ENCODE measurements at places on chromosomes 13 and 19. TPM values are rescaled to one million over a fixed set of nuclear protein-coding genes. Genes with fewer than 3 reads are reported as not detected.

DNA sequence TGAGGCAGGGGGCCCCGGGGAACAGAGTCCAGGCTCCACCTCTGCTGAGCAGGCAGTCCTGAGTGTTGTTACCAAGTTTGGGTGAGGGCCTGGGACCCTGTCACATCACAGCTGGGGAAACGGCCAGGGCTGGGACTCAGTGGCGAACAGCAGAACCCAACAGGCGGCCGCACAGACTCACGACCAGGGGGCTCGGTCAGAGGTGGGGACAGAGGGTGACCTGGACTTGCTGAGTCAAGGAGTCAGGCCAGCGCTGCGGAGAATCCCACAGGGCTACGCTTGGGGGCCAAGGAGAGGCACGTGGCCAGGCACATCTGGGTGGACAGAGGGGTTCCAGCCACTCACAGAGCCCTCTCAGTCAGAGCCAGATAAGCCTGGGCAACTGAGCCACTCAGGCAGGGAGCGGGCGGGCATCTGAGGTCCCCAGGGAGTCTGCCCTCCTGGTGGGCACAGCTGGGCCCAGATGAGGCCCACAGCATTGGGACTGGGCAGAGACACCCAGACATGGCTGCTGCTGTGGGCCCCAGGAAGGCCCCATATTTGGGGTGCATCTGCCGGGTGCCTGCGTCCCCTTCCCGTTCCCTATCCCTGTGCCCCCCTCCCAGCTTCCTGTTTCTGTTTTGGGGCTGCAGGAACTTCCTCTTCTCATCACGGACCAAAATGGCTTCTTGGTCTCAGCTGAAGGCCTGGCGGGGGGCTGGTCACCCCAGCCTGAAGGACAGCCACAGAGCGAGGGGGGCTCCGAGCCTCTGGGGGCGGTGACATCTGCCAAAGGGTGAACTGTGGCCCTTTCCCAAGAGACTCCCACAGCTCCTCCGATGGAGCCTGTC is 34.0 kb downstream of the CEBPA start:
- DNase-seq, result no peak
- no peaks in the 10 kb centered on the region for H3K36me3 ChIP-seq
- H3K4me1 ChIP-seq, result no peaks in the 10 kb centered on the region
- no peak overlapping the region for H3K4me3 ChIP-seq

GRCh38 chr19:35273686-35274259 is 5.0 kb downstream of the USF2 start:
- H3K4me1 ChIP-seq, result no peaks in the 10 kb centered on the region
- peaks cover 10% of the 10 kb centered on the region for H3K36me3 ChIP-seq
- H3K27me3 ChIP-seq, result no peaks in the 10 kb centered on the region
- DNase-seq, result no peak
- H3K4me3 ChIP-seq, result no peak overlapping the region
- no peak overlapping the region for H3K27ac ChIP-seq

DNA sequence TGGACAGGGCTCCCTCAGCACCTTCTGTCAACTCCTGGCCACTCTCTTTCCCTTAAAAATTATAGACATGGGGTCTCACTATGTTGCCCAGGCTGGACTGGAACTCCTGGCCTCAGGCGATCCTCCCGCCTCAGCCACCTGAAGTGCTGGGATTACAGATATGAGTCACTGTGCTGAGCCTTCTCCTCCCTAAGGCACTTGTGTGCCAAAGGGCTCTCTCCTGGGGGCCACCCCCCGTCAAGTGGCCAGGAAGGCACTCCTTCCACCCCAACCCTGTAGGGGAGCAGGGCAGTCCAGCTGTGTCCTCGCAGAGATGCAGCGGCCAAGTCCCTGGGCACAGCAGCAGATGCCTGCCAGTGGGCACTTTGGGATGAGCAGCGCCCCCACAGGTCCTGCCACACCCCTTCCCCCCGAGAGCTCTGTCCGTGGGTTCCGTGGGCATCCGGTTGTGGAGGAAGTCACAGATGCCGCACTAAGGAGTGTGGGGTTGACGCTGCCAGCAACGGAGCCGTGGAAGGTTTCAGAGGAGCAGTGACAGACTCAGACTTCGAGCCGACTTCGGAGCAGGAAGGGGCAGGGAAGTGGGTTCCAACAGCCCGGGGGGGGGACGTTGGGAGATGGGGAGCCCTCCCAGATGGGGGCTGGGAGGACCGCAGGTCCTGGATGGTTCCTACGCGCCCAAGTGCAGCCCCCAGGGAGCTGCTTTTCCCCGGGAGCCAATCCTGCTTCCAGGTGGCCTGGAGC is 3.3 kb upstream of the UQCR11 start:
- no peak overlapping the region for H3K27ac ChIP-seq
- peaks cover 7% of the 10 kb centered on the region for H3K27me3 ChIP-seq
- no peaks in the 10 kb centered on the region for H3K36me3 ChIP-seq
- no peak overlapping the region for H3K4me3 ChIP-seq

GRCh38 chr13:108963846-108964600 is 334.6 kb downstream of the MYO16 start:
- peaks cover 44% of the 10 kb centered on the region for H3K4me1 ChIP-seq
- H3K27ac ChIP-seq, result peak overlapping the region; percentile 20
- DNase-seq, result peak; percentile 53
- no peak overlapping the region for H3K4me3 ChIP-seq
- H3K36me3 ChIP-seq, result no peaks in the 10 kb centered on the region

DNA sequence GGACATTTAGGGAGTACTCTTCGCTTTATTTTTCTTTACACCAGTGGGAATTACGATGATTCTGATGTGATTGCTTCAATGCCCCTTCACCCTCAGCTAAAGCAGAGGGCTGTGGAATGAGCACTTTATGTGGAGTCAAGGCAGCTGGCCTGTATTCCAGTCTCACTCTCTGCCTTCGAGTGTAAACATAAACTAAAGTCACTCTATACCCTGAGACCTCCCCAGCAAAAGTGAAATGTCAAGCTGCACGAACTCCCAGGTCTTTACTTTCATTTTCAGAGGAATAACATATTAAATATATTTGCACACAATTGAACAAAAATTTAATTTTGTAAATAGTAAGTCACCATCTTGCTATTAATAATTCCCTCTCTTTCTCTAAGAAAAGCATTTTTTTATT is 557.1 kb downstream of the DACH1 start:
- no peak overlapping the region for H3K4me3 ChIP-seq
- H3K4me1 ChIP-seq, result no peaks in the 10 kb centered on the region
- no peak for DNase-seq
- no peaks in the 10 kb centered on the region for H3K27me3 ChIP-seq

DNA sequence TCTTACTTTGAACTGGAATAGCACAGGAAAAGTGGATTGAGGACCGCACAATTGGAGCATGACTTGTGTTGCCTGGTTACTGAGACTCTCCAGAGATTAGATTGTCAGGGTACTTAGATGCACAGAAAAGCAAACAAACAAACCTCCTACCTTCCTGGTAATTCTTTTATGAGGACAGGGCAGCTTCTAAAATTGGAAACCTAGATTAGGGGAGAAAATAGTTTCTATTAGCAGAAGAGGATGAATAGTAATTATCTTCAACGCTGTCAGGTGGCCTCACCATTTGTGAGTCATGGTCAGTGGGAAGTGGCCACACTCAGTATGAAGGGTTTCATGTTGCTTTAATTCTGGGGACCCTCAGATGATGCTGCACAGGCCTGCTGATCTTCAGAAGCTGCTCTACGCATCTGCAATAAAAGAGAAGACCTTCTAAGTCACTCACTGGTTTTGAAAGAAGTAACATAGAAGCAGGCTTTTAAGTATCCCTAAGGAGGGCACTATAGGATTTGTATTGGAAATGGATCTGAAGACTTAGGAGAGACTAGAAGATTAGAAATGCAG is 106.8 kb downstream of the LACC1 start:
- H3K4me1 ChIP-seq, result no peaks in the 10 kb centered on the region
- no peaks in the 10 kb centered on the region for H3K36me3 ChIP-seq
- DNase-seq, result no peak
- H3K4me3 ChIP-seq, result no peak overlapping the region
- peaks cover 16% of the 10 kb centered on the region for H3K27me3 ChIP-seq

GRCh38 chr13:99311137-99311536 is 3.9 kb upstream of the GPR183 start:
- DNase-seq, result peak; percentile 45
- H3K27ac ChIP-seq, result peak overlapping the region; percentile 87
- H3K36me3 ChIP-seq, result peaks cover 19% of the 10 kb centered on the region
- H3K4me1 ChIP-seq, result peaks cover 89% of the 10 kb centered on the region

GRCh38 chr13:95185311-95185710 is 115.9 kb downstream of the ABCC4 start:
- no peak for DNase-seq
- peaks cover 11% of the 10 kb centered on the region for H3K4me1 ChIP-seq
- no peaks in the 10 kb centered on the region for H3K36me3 ChIP-seq
- H3K27ac ChIP-seq, result no peak overlapping the region
- H3K4me3 ChIP-seq, result no peak overlapping the region
- no peaks in the 10 kb centered on the region for H3K27me3 ChIP-seq

DNA sequence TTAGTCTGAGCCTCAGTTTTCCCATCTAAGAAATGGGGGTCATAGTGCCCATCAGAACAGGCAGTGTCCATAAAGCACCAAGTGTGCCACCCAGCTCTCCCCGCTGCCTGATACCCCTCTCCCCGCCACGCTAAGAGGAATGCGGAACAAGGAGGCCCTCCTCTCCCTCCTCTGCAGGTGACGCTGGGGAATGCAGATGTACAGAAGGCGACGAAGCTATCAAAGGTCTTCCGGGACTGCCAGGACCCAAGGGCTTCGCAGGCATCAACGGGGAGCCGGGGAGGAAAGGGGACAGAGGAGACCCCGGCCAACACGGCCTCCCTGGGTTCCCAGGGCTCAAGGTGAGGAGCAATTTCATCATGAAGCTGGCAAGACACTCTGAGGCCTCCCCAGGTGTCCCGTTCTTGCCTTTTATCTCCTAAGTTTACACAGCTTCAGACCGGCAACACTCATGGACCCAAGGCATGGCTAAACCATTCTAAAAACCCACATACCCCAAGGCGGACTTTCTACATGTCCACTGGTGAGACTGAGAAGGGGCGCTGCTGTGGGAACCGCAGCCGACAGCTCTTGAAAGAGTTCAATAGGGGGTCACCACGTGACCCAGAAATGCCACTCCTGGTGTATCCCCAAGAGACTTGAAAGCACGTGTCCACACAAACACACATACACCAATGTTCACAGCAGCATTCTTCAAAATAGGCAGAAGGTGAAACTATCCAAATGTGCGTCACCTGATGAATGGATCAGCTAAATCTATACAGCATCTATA is 102.7 kb downstream of the RAB20 start:
- DNase-seq, result no peak
- no peak overlapping the region for H3K27ac ChIP-seq

DNA sequence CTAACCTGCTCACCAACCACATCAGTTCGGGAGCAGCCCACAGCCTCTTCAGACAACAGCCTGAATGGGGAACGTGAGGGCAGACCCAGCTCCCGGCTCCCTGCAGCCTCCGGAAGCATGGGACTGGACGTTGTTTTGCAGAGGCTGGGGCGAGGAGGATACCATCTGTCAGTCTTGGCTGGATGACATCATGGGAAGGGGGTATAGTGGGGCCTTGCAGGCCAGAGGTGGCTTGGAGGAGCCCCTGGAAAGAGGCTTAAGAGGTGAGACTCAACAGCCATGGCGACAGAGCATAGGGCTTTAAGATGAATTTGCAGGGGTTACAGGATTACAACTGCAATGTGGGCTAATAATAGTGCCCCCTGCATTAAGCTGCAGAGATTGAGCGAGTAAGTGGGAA is 1.5 kb downstream of the FXYD3 start:
- H3K27me3 ChIP-seq, result peaks cover 18% of the 10 kb centered on the region
- peaks cover 19% of the 10 kb centered on the region for H3K4me1 ChIP-seq
- no peak for DNase-seq
- H3K27ac ChIP-seq, result no peak overlapping the region
- no peak overlapping the region for H3K4me3 ChIP-seq

- peaks cover 15% of the 10 kb centered on the region for H3K4me1 ChIP-seq
- no peak overlapping the region for H3K4me3 ChIP-seq
- no peak overlapping the region for H3K27ac ChIP-seq
- DNase-seq, result no peak
- peaks cover 12% of the 10 kb centered on the region for H3K36me3 ChIP-seq
- H3K27me3 ChIP-seq, result peaks cover 3% of the 10 kb centered on the region
These were observed 5.2 kb downstream of the MAP2K7 start for GRCh38 chr19:7908742-7909461.

DNA sequence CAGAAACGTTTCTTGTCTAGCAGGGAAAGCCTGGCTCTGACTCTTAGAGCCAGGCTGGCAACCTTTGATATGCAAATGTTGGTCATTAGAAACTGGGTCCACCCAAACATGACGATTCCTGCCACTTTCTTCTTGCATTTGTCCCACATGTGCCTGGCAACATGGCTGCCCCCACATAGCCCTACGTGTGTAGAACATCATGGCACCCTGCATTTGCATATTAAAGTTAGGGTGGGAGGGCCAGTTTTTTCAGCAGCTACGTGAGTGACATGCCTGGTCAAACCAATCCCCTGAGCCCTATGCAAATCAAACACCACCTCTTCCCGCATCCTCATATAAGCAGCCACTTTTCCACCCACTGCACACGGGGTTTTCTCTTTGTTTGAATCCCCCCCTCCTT is 95.0 kb downstream of the LIG4 start:
- H3K27me3 ChIP-seq, result no peaks in the 10 kb centered on the region
- H3K27ac ChIP-seq, result no peak overlapping the region
- H3K36me3 ChIP-seq, result no peaks in the 10 kb centered on the region
- H3K4me3 ChIP-seq, result no peak overlapping the region
- no peak for DNase-seq

GRCh38 chr19:48186541-48186991 is 16.1 kb downstream of the ZSWIM9 start:
- DNase-seq, result no peak
- H3K4me1 ChIP-seq, result no peaks in the 10 kb centered on the region
- no peak overlapping the region for H3K27ac ChIP-seq

GRCh38 chr13:94717916-94718315 is 5.6 kb upstream of the SOX21 start:
- no peak for DNase-seq
- no peak overlapping the region for H3K27ac ChIP-seq
- H3K4me3 ChIP-seq, result no peak overlapping the region
- no peaks in the 10 kb centered on the region for H3K4me1 ChIP-seq
- H3K36me3 ChIP-seq, result no peaks in the 10 kb centered on the region

Gene FGF14
- total RNA-seq, result 0.02 TPM

Gene FXYD7
- total RNA-seq, result not detected

Gene PRTN3
- not detected for total RNA-seq

Gene CCL25
- not detected for total RNA-seq

Gene ZNF264
- total RNA-seq, result 21.1 TPM

Gene RFPL4A
- total RNA-seq, result not detected

Gene CYP2A6
- not detected for total RNA-seq

Gene PCP2
- total RNA-seq, result not detected

Gene IFNL1
- total RNA-seq, result not detected

Gene KLK14
- total RNA-seq, result not detected
